Activated CD8-positive, alpha-beta memory T cell treated with anti-CD3 and anti-CD28 coated beads, Interleukin-2, amount 10 ng/mL, durations not matched to agents 7 days and 5 days (primary cell): ENCODE measurements at places on chromosomes 7 and 10. TPM values are rescaled to one million over a fixed set of nuclear protein-coding genes. Genes with fewer than 3 reads are reported as not detected.

NDUFA5 gene
- total RNA-seq: 49.7 TPM

ATG9B gene
- 2.3 TPM for total RNA-seq

CDK1 gene
- total RNA-seq: 123 TPM

EFCAB10 gene
- not detected for total RNA-seq

SPAM1 gene
- total RNA-seq: not detected

CCDC146 gene
- 9.0 TPM for total RNA-seq

TMEM178B gene
- total RNA-seq: 1.9 TPM

RBP3 gene
- not detected for total RNA-seq
